GM13976 (cell line): ENCODE measurements at places on chromosomes 2 and 18.

GRCh38 chr2:119544939-119545475 lies 758 bp downstream of the CFAP221 start:
- no peak for DNase-seq

GRCh38 chr2:230665263-230665691 lies 47.4 kb upstream of the CAB39 start:
- DNase-seq: no peak

GRCh38 chr2:62741954-62742722 lies 36.6 kb downstream of the EHBP1 start:
- DNase-seq: no peak

DNA sequence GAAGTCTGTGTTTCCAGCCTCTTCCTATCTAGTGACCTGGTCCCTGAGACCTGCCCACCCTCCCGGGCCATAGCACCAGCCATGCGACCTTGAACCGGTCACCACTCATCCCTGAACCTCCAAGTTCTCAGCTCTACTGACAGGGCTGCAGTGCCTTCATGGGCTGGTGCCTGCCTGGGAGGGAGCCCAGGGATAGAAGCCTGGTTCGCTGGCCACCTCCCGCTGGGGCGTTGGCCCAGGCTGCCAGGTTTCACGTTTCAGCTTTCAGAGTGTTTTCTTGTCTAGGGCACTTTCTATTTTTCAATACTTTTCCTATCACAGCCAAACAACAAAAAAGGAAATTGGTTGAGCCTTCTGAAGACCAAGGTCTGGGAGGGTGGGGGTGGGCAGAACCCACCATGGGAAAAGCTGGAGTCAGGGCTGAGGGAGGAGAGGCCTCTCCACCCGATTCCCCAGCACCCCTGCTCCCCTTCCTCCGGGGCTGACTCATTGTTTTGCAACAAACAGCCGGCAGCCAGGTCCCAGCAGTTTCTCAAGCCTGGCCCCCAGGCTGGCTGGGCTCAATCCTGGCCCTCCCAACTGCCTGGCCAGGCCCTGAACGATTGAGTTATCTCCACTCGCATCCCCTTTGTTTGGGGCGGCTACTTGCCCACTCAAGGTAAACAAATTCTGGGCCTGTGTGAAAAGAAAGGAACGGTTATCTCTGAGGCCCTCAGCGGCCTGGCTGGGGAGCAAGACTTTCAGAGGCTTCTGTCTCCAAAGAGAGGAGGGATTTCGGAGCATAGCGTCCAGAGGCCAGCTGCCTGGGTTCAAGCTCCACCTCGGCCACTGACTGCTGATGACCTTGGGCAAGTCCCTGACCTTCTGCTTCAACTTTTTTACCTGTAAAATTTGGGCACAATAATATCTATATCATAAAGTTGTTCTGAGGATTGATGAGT lies 47.5 kb downstream of the ZFP36L2 start:
- DNase-seq: no peak

DNA sequence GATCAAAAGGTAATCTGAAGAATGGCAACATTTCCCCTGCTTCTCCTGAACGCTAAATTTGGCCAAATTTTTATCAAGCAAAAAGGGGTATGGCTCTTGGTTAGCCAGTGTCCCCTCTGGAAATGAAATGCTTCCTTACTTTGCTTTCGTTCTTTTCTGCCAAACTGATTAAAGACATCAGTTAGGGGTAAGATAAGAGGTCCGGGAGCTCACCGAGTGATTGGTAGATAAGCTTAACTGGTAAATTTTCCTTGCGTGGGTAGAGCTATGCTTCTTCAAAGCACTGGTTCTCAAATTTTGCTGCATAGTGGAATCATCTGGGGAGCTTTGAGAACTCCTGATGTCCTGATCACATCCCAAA lies 62.7 kb upstream of the MAPRE2 start:
- DNase-seq: no peak

DNA sequence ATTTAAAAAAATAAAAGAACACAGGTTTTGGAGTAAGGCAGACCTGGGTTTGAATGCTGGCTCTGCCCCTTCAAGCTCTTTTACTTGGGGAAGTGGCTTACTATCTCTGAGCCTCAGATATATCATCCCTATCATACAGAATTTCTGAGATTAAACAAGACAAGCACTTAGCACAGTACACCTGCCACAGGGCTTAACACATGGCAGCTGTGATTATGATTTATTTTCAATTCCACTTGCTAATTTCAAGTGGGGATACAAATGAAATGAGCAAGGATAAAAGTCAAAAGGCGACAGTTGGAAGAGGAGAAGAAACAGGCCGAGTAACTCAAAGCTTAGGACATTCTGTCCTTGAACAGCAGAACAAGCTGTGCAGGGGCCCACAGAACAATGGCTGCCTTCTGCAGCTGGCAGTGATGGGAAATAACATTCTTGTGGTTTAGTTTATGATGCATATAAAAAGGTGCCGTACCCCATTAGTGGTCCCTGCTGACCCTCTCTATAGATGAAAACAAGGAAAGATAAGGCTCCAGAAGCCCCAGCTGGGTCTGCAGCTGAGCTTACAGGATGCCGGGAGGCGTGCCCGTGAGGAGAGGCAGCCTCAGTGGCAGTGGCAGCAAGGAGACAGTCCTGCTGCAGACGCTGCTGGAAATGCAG lies 45.3 kb downstream of the KIF3C start:
- DNase-seq: no peak

GRCh38 chr2:11679486-11680181 lies 9.6 kb upstream of the NTSR2 start:
- no peak for DNase-seq

- DNase-seq: no peak
These were observed 99.9 kb upstream of the SLC38A11 start for GRCh38 chr2:165055082-165055851.

- DNase-seq: no peak
These were observed 22.4 kb downstream of the CYP27C1 start for GRCh38 chr2:127197475-127198385.

DNA sequence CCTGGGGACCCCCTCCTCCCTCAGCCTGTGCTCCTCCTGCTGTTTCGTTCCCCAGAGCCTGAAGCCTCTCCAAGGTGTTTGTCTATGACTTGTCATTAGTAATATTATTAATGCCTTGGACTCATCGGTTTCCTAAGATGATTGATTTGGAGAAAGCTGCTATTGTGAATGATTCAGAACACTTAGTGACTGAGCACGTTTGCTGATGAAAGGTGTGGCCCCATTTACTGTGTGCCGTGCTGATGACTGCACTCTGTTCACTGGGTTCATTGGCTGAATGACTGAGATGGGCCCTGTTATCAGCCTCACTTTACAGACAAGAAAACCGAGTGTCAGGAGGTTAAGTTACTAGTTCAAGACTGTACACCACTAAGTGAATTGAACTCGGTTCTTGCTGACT lies 111.4 kb downstream of the SPP2 start:
- no peak for DNase-seq

- no peak for DNase-seq
These were observed 5.0 kb downstream of the TMEM185B start for GRCh38 chr2:120218181-120218580.

DNA sequence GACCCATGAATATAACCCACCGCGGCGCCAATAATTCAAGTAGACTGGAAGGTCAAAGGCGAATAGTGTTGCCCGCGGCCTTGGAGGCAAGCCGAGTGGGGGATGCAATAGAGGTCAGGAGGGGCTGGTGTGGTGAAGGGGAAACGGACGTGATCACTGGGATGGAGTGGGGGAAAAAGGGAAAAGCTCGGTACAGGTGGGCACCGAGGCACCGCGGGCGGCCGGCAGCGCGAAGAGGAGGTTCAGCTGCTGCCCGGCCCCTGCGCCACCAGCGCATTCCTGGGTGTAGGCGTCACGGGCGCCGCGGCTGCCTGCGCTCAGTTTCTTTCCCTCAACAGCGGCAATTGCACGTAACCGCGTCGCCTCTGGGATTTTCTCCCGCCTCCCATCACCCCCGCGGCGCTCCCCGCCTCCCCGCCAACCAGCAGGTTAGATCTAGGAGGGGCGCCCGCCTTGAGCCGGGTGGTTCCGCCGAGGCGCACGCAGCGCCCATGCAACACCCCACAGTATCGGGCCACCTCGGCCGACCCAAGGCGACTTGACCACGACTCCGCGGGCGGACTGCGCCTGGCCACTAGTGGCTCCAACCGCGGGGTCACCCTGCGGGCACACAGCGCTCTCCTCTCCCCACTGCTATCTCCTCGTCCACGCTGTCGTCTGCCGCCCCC lies 1.5 kb downstream of the RND3 start:
- peak; percentile 34 for DNase-seq

GRCh38 chr2:128236491-128237035 lies 82.1 kb downstream of the HS6ST1 start:
- no peak for DNase-seq

DNA sequence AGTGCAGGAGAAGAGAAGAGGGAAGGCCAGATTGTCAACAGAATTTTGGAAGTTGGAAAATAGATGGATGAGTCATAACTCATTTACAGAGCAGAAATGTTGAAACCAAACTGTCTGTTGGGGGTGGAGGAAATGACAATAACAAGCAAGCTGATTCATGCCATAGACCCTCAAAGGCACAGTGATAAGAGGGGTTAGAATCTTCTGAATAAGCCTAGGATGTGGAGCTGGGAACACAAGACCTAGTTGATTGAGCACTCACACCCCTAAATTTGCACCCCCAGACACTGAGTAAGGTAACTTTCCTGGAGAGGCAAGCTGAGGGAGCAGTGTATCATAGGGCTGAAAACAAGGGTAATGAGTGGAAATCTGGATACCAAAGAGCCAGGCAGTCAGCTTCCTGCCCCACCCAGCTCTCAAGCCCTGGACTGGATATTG lies 141.4 kb downstream of the SCG2 start:
- DNase-seq: no peak

DNA sequence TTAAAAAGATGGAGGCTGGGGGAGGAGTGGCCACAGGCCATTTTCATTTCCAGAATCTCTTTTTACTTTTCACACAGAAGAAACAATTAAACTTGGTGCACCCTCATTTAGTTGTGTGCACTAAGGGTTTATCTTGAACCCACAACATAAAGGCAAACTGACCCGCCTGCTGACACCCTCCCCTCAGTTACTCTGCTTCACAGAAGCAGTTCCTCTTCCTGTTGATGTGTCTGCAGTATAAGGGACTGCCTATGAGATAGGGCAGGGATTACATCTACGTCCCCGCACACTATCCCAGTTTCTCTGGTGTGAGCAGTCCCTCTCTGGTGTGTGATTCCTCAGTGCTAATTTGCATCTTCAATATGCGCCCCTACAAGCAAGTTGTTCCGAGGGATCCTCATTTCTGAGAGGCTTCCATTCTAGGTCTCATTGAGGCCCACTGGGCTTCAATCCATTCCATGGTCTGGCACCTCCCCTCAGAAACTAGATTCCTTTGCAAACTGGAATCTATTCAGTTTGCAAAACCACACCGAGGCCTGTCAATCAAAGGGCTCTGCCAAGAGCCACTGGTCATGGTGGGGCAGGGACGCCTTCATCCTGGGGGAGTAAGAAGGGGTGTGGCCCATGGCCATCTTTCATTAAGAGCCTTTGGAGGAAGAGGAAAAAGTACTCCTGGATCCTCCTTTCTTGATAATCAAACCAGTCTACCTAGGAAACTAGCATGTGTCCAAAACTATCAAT lies 12.3 kb downstream of the CREG2 start:
- no peak for DNase-seq

GRCh38 chr2:29700560-29700959 lies 220.8 kb downstream of the ALK start:
- no peak for DNase-seq

DNA sequence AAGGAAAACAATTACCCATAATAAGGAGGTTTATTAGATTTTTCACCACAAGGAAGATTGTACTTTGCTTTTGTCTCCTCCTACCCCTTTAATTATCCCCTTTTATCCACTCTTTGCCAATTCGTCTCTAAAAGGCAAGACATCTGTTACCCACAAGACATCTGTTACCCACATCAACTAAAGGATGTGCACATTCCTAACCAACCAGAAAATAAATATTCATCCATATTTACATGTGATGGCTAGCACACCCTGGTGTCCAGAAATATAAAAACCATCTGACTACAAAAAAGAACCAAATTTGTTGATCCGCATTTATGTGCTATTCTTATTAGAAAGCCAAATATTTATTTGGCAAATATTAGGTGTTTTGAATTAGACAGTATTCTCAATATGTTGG lies 35.7 kb downstream of the ACVR1C start:
- DNase-seq: no peak
